ENCODE measurements at places on chromosomes 1 and 21. TPM values are rescaled to one million over a fixed set of nuclear protein-coding genes. Genes with fewer than 3 reads are reported as not detected.

The GJA8 gene
- total RNA-seq, result not detected

The CAPN8 gene
- not detected for total RNA-seq

The LCE2A gene
- not detected for total RNA-seq

The MYBPH gene
- total RNA-seq, result not detected

The PLA2G2A gene
- not detected for total RNA-seq

The FNDC10 gene
- total RNA-seq, result 2.7 TPM

The DMRTA2 gene
- total RNA-seq, result 5.8 TPM

The MCOLN3 gene
- not detected for total RNA-seq

The CLDN14 gene
- not detected for total RNA-seq

The RNU1-1 gene
- total RNA-seq, result under 0.01 TPM

The ERI3 gene
- 99.2 TPM for total RNA-seq

The KIF14 gene
- total RNA-seq, result 1.9 TPM

The AMY1B gene
- total RNA-seq, result not detected

The CHD5 gene
- total RNA-seq, result 40.9 TPM

The APOBEC4 gene
- total RNA-seq, result not detected

The TRPM2 gene
- total RNA-seq, result 1.2 TPM

The HUNK gene
- 9.4 TPM for total RNA-seq

DNA sequence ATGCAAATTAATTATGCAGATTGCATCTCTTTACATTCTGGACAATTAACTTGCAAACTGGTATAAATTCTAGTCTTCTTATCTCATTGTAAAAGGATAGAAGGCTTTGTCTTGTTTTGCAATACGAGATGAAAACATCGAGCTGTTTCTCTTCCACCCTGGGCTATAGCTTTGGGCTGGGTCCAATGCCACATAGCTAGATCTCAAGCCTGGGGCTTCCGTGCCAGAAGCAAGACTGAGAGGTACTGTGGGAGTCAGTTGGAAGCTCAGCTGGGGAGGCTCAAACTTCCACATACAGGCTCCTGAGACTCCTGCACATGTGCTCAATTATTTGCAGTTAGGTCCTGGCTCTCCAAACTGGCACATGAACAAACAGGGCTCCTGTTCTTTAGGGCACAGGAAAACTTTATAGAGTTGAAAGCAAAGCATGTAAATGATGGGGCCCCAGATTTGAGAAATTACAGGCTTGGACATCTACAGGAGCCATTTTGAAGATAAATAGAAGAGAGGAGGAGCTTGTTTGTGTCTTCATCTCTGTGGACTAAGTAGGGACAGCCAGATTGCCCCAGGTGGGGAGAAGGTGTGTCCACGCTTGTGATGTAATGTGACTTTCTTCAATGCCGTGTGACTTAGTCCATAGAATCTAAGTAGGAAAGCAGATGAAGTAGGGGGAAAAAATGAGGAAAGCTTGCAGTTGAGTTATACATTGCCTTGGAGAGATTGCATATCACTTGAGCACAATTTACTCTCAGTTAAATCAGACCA lies 65.9 kb upstream of the SIPA1L2 start:
- no peak for DNase-seq

GRCh38 chr1:179742717-179743678 lies at the start of gene FAM163A:
TSS of gene FAM163A (plus strand) at chr1:179743291. CDS start at chr1:179813098, 69,807 bp downstream.
- no peak for DNase-seq

- DNase-seq, result no peak
Measured at GRCh38 chr1:228394571-228395394, 11.9 kb downstream of the TRIM11 start.

- DNase-seq, result peak; percentile 11
Measured at GRCh38 chr1:222464841-222465210, 83.1 kb downstream of the HHIPL2 start.

GRCh38 chr1:192713921-192714320 lies 78.0 kb downstream of the RGS13 start:
- no peak for DNase-seq

- DNase-seq, result no peak
Measured at GRCh38 chr21:39873687-39874086, 6.4 kb downstream of the PCP4 start.

DNA sequence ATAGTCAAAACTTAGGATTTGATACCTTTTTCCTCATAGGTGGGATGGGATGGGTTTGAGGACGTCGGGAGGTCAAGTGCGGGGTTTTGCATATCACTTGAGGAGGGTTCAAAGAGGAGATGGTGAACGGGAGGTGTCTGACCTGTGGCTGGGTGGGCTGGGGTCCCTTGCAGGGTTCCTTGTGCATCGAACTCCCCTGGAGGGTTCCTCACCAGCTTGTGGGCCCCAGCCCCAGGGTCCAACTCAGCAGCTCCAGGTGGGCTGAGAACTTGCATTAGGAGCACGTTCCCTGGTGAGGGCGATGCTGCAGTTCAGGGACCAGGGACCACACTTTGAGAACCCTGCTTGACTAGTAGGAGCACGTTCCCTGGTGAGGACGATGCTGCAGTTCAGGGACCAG lies 23.2 kb downstream of the TRPM2 start:
- no peak for DNase-seq

GRCh38 chr1:32957017-32957416 lies 7.6 kb downstream of the RNF19B start:
- no peak for DNase-seq

- no peak for DNase-seq
Measured at GRCh38 chr1:24181619-24182018, 5.5 kb downstream of the IFNLR1 start.

- no peak for DNase-seq
Measured at GRCh38 chr1:80218112-80218511, 1211.6 kb upstream of the ADGRL4 start.

DNA sequence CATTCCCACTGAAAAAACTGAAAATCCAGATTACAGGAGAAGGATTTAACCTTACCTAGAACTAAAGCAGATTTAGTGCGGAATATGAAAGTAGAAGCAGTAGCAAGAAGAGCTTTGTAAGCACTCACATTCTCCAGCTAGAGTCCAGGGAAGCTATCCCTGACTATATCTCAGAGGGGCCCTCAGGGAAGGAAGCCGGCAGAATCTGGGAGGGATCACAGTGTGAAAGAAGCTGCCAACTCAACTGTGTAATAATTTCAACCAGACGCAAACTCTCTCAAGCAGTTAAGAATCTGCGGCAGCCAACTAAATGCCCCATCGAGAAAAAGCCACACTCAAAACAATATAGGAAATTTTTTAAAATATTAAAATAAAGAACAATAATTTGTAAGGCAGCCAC lies 163.8 kb downstream of the EIF4G3 start:
- no peak for DNase-seq

DNA sequence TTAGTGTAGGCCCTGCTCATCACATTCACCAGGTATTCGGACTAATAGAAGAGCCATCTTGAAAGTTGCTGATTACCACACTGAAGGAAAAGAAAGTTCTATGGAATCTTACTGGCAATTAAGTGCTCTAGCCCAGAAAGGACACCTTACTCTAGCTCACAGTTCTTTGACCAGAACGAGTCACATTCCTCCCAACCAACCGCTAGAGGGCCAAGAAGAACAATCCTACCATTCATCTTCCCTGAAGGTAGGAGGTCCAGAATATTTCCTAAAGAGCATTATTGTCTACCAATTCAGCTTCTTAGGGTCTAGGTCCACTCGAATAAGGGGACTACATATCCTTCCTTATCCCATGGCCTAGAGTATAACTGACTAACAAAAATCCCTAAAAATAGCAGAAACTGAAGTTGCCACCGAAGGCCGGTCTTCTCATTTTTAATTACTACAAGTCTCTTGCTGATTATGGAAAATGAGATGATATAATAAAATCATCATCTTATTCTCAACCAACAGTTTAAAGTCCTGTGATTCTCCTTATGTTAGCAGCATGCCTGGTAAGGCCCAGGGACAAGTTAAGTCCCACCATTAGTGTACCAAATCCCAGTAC lies 2.7 kb upstream of the FMO1 start:
- DNase-seq, result no peak

DNA sequence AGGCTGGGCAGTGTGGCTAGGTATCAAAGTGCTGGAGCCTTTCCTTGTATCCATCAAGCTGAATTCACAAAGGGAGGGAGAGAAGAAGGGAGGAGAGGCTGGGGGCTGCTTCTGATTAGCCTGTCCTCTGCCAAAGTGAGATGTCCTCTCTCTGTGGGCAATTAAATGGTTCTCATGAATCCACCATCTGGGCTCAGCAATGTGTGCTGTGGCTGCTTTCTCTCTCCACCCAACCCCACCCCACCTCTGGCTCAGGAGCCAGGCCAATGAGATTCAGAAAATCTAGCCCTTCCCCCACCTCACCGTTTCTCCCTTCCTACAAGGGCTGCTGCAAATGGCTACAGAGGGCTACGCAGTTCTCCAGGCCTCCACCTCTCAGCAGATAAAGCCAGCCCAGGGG lies 154.6 kb downstream of the TENT5C start:
- DNase-seq, result no peak

DNA sequence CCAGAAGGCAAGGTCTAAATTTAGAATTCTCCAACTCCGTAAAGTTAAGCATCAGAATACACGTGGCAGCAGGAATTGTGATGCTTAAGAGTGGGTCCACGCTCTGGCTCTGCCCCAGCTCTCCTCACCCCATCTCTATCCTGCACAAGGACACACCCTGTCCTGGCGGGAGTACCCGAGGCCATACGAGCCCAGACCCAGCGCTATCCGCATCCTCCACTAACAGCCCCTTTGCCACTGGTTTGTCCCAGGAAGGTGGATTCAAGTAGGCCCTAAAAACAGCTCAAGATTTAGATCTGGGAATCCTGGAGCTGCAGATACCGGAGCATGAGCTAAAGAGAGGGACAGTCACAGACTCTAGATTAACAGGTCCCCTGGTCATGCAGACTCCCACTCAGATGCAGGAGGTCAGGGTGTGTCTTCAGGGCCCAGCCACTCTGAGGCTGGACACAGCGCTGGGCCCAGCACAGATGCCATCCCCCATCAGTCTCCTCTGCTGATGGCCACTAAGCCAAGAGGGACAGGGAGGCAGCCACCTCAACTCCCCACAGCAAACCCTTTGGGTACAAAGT lies 393.3 kb downstream of the NPHP4 start:
- no peak for DNase-seq

GRCh38 chr1:183859119-183859518 lies 54.2 kb downstream of the RGL1 start:
- no peak for DNase-seq

GRCh38 chr1:157056269-157056668 lies 10.7 kb upstream of the ARHGEF11 start:
- DNase-seq, result no peak

DNA sequence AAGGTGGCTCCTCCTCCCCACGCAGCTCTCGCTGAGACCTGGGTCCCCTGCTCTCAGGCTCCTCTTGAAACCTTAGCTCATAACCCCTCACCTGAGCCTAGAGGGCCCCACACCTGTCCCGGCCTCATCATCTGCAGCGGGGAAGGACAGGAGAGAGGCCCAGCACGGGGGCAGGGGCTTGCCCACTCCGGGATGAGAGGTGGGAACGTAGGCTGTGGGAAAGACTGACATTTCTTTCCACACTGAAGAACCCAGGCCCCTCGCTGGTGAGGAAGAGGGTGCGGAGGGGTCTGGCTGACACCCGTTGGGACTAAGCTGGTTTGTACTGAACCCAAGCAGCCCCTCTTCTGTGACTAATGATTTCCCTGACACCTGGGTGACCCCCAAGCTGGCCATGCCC lies 14.0 kb upstream of the NES start:
- no peak for DNase-seq

DNA sequence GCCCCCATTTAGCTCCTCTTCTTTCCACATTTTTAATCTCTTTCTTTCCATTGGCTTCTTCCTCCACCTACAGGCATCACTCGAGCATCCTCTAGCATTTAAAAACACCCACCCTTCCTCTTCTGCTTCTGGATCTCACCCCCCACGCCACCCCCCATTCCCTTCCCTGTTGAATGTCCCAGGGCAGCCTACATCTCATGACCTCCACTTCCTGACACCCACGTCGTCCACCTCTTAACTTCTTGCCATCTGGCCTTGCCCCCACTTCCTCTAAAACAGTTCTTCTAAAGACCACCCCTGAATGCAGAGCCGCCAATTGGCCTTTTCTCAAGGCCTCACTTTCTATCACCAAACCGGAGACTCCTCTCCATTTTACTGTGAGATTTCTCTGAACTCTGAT lies 6.1 kb upstream of the ETNK2 start:
- no peak for DNase-seq

GRCh38 chr1:14233510-14233909 lies 365.0 kb upstream of the KAZN start:
- DNase-seq, result no peak

GRCh38 chr21:33984021-33984481 lies 68.4 kb upstream of the ATP5PO start:
- no peak for DNase-seq

- no peak for DNase-seq
Measured at GRCh38 chr21:40931197-40931596, 84.2 kb upstream of the DSCAM start.

- DNase-seq, result no peak
Measured at GRCh38 chr1:74652711-74653139, 20.9 kb downstream of the ERICH3 start.

- DNase-seq, result no peak
Measured at GRCh38 chr1:203450001-203450400, 25.6 kb upstream of the PRELP start.

GRCh38 chr1:201266774-201267173 lies 16.5 kb upstream of the PKP1 start:
- DNase-seq, result no peak

DNA sequence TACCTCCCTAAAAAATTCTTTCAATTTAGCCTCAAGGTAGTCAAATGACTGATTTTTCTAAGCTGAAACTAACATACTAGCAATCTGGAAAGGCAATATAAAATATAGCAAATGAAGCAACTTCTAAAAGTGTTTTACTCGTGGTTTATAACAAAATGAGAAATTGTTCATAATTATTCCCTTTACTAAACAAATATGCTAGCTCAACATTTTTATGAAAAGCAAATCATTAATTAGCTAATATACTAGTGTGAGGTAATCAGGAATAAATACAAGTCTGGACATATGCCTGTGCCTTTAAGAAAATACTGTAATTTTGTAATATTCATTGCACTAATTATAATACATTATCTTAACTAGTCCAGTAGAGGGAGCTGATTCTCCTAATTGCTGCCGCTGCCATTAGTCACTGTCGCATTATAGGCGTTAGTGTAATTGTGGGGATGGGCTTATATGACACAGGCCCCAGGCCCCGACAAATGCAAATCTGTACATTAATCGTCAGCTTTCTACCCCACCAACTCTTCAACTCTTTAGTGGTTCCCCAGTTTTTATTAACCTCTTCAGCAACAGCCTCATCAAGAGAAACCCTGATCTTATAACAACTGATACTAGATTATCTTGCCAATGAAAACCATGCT lies 160.9 kb downstream of the GABPA start:
- no peak for DNase-seq

GRCh38 chr1:227559499-227559898 lies 3.9 kb upstream of the ZNF678 start:
- no peak for DNase-seq

- DNase-seq, result no peak
Measured at GRCh38 chr1:228969953-228970800, 234.9 kb downstream of the RHOU start.

DNA sequence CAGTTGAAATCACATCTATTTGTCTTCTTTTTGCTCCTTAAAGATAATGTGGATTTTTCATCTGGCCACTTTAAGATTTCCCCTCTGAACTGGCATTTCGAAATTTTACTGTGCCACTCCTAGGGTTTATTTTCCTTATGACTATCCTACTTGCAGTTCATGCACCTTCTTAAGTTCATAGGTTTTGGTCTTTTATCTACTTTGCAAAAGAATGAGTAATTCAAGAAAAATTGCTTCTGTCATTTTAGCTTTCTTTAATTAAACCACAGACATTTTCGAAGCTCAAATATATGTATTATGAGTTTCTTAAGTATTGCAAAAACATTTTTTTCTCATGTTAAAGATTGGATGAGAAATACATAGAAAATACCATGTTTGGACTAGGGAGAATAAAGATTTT lies 1244.8 kb upstream of the TMPRSS15 start:
- no peak for DNase-seq

Measured in occipital lobe (tissue), 3 donors.